Activated CD8-positive, alpha-beta memory T cell treated with anti-CD3 and anti-CD28 coated beads for 24 hours (primary cell): ENCODE measurements at places on chromosomes 2 and 18.

- no peak for DNase-seq
Measured at GRCh38 chr2:11839916-11840315, 93.5 kb downstream of the LPIN1 start.

- no peak for DNase-seq
Measured at GRCh38 chr18:8088626-8089025, 520.6 kb upstream of the RAB12 start.

DNA sequence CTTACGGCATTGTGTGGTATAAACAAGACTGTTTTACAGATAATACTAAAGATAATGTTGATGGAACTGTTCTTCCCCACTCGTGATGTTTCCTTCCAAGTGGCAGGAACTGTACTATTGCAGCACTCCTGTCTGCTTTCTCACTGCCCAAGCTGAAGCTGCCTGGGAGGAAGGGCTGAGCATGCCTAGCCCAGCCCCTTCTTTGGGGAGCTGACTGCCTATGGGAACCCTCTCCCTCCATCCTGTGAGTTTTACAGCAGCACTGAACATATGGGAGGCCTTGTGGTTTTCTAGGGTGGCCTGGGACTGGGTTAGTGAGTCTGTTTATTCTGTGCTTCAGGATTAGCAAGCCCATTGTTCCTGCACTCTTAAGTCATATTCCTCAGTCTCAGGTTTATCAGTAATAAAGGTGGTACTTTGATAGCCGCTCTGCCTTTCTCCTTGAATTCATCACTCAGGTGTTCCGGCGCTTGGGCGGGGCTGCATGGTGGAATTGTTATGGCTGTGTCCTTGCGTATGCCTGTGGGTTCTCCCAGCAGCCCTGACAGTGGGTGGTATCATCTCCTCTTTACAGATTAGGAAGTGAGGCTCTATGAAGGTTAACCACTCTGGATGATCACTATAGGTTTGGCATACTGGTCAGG is 379.7 kb downstream of the PTPRM start:
- DNase-seq = no peak

DNA sequence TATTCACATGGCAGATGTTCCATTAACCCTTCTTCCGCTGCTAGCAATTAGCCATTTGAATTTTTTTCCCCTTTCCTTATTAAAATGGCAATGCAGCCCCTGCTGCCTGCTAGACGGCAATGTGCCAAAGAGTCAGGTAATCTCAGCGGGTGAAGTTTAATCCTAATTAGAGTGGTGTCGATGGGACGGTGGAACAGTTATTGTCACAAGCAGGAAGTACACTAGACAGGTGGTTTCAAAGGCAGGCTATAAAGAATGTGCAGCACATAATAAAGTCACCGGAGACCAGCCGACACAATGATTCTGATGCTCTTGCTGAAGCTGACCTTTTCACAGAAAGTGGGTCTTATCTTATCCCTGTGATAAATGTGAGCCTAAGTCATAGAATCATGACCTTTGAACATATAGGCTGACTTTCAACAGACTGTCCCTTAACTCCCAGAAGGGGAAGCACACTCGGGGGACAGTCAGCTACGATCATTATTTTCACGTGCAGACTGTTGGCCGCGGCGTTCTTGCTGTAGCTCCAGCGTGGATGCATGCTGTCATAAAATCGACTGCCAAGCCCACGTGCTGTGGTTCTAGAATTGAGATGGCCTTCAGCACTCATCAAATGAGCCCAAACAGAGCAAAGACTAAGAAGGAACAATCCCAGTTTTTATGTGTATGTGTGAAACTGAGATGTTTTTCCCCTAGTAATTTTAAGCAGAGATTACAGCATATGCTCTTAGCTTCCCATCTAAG is 926.2 kb upstream of the SOX11 start:
- DNase-seq = no peak

- DNase-seq = no peak
Measured at GRCh38 chr2:212995920-212996319, 155.5 kb downstream of the IKZF2 start.

GRCh38 chr2:128433911-128434550 is 115.4 kb upstream of the HS6ST1 start:
- DNase-seq = no peak

- DNase-seq = no peak
Measured at GRCh38 chr2:240869956-240870875, 1.6 kb downstream of the AGXT start.

DNA sequence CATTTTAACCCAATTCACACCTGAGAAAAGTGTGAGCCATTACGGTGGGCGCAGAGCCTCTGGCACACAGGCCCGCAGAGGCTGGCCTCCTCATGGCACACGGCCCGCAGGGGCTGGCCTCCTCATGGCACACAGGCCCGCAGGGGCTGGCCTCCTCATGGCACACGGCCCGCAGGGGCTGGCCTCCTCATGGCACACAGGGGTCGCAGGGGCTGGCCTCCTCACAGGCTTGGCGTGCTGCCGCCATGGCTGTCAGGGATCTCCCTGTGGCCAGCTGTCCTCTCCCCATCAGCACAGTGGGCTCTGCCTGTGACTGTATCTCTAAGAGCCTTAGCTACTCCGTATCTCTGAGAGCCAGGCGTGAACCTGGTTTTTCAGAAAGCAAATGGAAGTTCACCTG is 24.6 kb downstream of the ANO7 start:
- DNase-seq = no peak

GRCh38 chr2:161369311-161369710 is 46.8 kb upstream of the TBR1 start:
- no peak for DNase-seq

DNA sequence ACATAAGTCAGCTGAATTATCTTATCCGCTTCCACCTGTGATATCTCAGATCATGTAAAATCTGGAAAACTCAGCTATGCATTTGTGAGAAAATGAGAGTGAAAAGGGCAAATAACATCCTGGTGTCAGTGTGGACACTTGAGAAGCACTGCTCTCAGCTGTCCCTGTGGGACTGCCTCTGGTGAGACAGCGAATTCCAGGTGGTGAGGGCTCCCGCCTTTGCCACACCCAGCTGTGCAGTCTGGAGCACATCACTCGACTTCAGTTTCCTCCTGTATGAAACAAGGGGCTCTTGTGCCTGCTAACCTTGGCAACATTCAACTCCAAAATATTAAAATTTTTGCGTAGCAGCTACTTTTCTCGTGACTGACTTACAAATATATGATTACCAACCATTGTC is 194.9 kb upstream of the BOD1L2 start:
- DNase-seq = no peak

DNA sequence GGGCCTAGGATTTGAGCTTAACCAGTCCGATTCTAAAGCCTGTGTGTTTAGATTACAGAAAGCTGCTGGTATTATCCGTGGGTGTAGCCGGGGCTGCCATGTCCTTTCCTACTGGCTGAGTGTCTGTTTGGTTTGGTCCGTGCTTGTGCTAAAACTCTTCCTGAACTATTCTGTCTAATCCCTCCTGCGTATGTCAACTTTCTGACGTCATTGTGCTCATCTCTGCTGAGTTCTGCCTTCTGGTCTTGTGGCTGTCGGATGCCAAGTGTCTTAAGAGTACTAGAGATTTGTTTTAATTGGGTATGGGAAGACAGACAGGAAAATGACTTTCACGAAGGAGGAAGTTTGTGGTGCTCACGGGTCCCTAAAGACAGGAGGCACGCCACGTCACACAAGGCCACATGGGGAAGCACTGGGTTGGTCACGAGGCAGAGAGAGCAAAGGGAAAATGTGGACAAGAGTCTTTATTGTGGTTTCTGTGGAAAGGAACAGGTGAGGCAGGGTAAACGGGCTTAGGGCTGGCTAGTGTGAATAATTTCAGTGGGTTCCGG is 31.8 kb upstream of the NTSR2 start:
- DNase-seq = no peak

GRCh38 chr2:129907256-129907998 is 72.0 kb upstream of the RAB6C start:
- peak; percentile 37 for DNase-seq

DNA sequence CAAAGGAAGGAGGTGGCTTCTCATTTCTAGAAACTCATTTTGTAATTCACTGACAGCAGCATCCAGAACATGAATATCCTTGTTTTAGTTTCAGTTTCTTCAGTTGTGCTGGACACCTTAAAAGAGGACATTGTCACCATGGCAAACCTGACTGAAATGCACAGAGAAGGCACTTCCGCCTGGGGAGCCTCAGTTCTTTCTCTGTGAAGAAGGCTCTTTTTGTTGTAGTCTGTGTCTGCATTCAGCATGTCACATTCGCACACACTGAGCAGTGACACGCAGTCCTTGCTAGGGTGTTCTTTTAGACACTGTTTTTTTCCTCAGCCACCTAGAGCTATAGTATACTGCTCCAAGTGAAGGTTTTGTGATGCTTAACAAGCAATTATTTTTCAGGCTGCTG is 9.5 kb upstream of the RPRM start:
- DNase-seq = no peak
